ENCODE measurements at places on chromosomes 16 and 17. TPM values are rescaled to one million over a fixed set of nuclear protein-coding genes. Genes with fewer than 3 reads are reported as not detected.

- no peak for DNase-seq
Observed at GRCh38 chr16:50581845-50582244, 33.6 kb downstream of the NKD1 start.

KCNJ12 gene
- 1.9 TPM for total RNA-seq

GRCh38 chr16:57611706-57612105 is 16.7 kb upstream of the ADGRG1 start:
- no peak for DNase-seq

DNA sequence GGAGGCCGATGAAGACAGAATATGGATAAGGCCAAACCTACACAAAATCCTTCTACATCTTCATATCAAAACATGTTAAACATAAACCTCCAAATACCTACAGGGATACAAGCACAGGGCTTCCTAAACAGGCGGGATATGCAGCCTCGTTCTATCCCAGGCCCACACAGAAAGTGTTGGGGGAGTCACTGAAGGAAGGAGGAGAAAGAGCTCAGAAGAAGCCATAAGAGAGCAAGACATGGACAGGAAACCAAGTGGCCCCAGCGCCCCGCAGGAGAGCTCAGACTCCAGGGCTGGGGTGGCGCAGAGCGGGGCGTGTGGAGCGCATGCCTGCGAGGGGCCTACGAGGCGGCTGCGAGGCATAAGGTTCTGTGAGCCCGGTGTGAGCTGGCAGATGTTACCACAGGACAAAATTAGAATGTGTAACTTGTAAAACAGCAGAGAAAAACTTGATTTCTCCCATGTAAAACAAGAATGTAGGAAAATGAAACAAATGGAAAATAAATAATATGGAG is 11.0 kb upstream of the FASN start:
- DNase-seq, result peak; percentile 41

- DNase-seq, result peak; percentile 60
Observed at GRCh38 chr16:1054660-1055556, 17.6 kb upstream of the SSTR5 start.

- peak; percentile 62 for DNase-seq
Observed at GRCh38 chr16:66935314-66936011, at the start of gene CES2. Gene CES2 (plus strand): TSS chr16:66935516. CDS start chr16:66935636, 120 bp downstream.

GRCh38 chr16:56460101-56460500 is 8.7 kb downstream of the OGFOD1 start:
- no peak for DNase-seq

GRCh38 chr16:25092441-25092840 is 19.1 kb upstream of the LCMT1 start:
- no peak for DNase-seq

- DNase-seq, result no peak
Observed at GRCh38 chr17:46851029-46851741, at the start of gene WNT9B. Gene WNT9B (plus strand): TSS chr17:46851583. CDS start chr17:46851639, 56 bp downstream.

TMEM114 gene
- not detected for total RNA-seq

- no peak for DNase-seq
Observed at GRCh38 chr17:2936771-2937321, 126.6 kb downstream of the OR1D5 start.

GRCh38 chr16:49708491-49708890 is 147.4 kb downstream of the ZNF423 start:
- no peak for DNase-seq

- no peak for DNase-seq
Observed at GRCh38 chr17:79041041-79041570, 17.1 kb downstream of the C1QTNF1 start.

DNA sequence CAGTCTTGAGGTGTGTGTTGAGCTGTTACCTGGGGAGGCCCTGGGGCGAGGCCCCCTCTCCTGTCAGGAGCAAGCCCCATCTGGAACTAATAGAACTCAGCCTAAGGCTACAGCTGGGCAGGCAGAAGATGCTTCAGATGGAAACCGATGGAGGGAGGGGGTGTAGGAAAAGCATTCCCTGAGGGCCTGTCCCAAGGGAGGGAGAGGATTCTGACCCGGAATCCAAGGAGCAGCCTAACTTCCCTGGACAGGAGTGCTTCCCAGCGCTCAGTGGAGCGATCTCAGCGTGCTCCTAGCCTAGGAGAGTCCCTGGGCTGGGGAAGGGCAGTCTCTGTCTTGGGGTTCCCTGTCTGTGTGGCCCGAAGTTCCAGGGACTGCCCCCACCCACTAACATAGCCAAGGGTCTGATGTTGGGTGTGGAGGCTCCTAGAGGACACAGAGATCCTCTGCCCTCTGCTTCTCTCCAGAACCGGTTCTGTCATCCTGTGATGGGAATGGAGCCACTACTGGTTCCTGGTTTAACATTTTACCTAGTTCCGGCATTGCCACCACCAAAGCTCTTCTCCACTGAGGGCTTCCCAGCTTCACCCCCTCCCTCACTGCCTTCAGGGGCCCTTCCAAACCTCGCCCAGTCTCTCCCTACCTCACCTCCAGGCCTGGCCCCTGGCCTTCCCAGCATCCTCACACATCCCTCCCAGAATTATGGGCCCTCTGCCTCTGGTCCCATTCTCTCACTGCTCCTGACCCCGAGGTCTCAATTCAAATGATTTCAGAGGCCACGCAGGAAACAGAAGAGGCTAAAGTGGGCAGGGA is 58.7 kb downstream of the RTN4RL1 start:
- DNase-seq, result no peak

- DNase-seq, result no peak
Observed at GRCh38 chr17:76542984-76543383, 3.1 kb downstream of the PRCD start.

EVPLL gene
- total RNA-seq, result 2.8 TPM

TMEM100 gene
- 443 TPM for total RNA-seq

DNA sequence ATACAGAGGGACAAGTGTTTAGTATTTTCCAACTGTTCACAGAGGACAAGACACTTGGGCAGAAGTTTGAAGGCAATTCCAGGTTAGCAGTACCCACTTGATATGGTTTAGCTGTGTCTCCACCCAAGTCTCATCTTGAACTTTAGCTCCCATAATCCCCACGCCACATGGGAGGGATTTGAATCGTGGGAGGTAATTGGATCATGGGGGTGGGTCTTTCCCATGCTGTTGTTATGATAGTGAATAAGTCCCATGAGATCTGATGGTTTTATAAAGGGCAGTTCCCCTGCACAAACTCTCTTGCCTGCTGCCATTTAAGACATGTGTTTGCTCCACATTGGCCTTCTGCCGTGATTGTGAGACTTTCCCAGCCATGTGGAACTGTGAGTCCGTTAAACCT is 668.9 kb downstream of the MAF start:
- DNase-seq, result no peak

GRCh38 chr16:28597692-28598261 is 927 bp upstream of the SULT1A2 start:
- DNase-seq, result peak; percentile 78

DNA sequence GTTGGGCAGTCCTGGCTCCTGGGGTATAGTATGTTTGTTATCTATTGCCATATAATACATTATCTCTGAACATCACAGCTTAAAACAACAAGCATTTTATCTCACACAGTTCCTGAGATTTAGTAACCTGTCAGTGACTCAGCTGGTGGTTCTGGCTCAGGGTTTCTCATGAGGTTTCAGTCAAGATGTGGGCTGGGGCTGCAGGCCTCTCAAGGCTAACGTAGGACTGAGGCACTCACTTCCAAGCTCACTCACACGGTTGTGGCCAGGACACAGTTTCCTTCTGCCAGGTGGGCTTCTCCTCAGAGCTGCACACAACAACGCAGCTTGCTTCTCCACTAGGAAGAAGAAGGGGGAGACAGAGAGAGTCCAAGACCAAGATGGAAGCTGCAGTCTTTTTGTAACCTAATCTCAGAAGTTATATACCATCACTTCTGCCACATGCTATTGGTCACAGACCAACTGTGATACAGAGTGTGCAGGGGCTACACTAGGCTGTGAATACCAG is 10.3 kb upstream of the MED13 start:
- DNase-seq, result no peak

DNA sequence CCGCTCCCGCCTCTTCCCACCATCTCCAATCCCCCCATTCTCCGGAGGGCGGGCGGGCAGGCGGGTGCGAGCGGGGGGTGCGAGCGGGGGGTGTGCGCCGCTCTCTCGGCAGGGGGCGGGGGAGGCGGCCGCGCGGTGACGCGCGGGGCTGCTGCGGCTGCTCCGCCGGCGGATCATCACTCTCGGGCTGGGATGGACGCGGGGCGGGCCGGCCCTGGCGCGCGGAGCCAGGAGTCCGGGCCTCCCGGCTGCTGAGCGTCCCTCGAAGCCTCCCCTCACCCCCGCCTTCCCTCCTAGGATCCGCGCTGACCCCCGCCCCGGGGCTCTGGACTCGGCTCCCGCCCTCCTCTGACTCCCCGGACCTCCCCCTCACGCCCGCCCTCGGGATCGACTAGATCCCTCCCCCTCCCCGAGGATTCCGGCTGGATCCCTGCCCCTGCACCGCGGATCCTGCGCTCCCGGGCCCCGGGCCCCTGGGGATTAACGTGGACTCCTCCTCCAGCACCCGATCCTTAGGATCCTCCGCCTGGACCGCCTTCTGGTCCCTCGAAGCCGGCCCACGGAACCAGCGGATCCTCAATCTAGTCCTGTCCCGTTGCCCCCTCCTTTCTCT is 946 bp upstream of the TMEM256 start:
- DNase-seq, result peak; percentile 72

GRCh38 chr16:67547423-67548264 is 14.7 kb upstream of the CTCF start:
- peak; percentile 50 for DNase-seq

- DNase-seq, result no peak
Observed at GRCh38 chr16:13560151-13560550, 359.8 kb upstream of the ERCC4 start.

DNA sequence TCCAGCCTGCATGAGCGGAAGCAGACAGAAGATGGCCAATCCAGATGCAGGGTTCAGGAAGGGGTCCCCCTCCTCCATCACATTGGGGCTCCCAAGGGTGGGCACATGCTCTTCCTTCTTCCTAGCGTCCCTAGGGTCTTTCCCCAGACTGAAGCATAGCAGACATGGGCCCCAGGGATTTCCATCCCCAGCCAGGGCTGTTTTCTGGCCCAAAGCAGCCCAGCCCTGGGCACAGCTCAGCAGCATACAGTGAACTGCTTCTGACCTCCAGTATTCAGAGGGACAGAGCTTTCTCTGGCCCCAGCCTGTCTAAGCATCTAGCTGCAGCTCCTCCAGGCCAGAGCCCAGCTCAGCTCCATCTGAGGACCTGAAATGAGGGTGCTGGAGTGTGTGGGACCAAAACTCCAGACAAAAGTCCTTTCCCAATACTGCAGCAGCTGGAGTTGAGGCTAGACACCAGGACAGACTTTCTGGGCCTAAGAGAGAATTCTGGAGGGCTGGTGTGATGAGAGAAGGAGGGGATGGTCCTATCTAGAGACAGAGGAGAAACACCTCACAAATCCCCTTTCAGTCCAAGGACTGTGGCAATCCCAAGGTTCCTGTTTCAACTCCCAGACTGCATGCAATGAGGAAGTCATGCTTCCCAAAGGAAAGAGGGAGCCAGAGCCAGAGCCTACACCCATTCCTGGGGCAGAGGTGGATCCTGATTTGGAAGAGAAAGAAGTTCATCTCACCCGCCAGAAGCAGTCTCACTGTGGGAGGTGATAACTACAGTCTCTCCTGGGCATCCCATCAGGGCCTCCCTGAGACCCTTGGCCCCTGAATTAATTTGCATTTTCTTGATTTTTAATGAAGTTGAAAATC is 4.5 kb upstream of the FOXN1 start:
- DNase-seq, result no peak

ADAD2 gene
- total RNA-seq, result not detected

CORO7 gene
- 58.5 TPM for total RNA-seq

KRTAP2-3 gene
- total RNA-seq, result not detected

GRCh38 chr17:14340857-14341754 is 40.2 kb downstream of the HS3ST3B1 start:
- no peak for DNase-seq

GRCh38 chr16:3879887-3880564 is 487 bp downstream of the CREBBP start:
- peak; percentile 86 for DNase-seq

DNA sequence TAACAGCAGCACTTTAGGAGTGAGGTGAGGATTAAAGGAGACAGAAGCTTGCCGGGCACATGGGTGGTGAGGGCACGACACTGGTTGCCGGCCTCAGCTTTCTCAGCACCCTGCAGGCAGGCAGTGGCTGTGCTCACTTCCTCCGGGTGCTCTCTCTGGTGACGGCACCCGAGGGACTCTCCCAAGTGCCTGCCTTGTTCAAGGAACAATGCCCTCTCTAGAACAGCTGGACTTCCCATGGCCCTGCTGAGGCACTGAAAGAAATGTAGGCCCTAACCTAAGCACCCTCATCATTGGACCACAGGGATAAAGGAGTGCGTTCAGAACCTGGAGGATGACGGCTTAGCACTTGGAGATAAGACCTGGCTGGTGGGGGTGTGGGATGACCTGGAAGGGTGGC is 72.7 kb downstream of the N4BP1 start:
- no peak for DNase-seq

SNRNP25 gene
- 18.5 TPM for total RNA-seq

PIPOX gene
- total RNA-seq, result 1.3 TPM

ADGRG3 gene
- 7.7 TPM for total RNA-seq

GRCh38 chr17:50766222-50767023 is 895 bp downstream of the ANKRD40CL start:
- no peak for DNase-seq

TBC1D26 gene
- not detected for total RNA-seq

GRCh38 chr17:1752425-1753262 is 9.2 kb upstream of the SERPINF1 start:
- DNase-seq, result peak; percentile 84

DNA sequence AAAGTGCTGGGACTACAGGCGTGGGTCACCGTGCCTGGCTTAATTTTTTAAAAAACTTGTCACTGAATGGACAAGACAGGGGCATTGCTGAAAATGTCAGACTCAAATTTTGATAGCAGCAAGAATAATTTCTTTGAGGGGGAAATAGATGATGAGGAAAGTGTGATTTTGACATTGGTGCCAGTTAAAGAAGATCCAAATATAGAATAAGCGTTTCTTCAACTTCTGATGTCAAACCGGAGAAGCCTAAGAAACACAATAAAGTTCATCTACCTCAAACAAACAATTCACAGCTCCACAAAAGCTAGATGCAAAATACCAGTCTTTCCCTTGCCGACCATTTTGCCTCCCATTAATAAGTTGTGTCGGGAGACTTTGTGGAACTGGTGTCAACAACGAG is 4.5 kb downstream of the MT1X start:
- DNase-seq, result no peak
